ENCODE measurements at places on chromosomes 4 and X. TPM values are rescaled to one million over a fixed set of nuclear protein-coding genes. Genes with fewer than 3 reads are reported as not detected.

Gene GAB3
- total RNA-seq = 13.6 TPM

Gene USP17L25
- not detected for total RNA-seq

Gene TMPRSS11F
- not detected for total RNA-seq

Gene SPANXA2
- not detected for total RNA-seq

All from heart right ventricle (tissue), 16 donors.